Common myeloid progenitor, CD34-positive (primary cell): ENCODE measurements at places on chromosomes 11 and 22.
A peak's percentile ranks its signal among the peaks of the same experiment; 100 is the strongest.

- H3K27me3 ChIP-seq, result no peaks in the 10 kb centered on the region
- no peak overlapping the region for H3K27ac ChIP-seq
- peaks cover 18% of the 10 kb centered on the region for H3K4me1 ChIP-seq
- no peak overlapping the region for H3K4me3 ChIP-seq
- peak; percentile 51 for DNase-seq
- no peaks in the 10 kb centered on the region for H3K36me3 ChIP-seq
These were observed 24.4 kb downstream of the HORMAD2 start for GRCh38 chr22:30104501-30105156.

GRCh38 chr11:111766834-111767142 is 599 bp upstream of the PPP2R1B start:
- peaks cover 19% of the 10 kb centered on the region for H3K4me1 ChIP-seq
- no peaks in the 10 kb centered on the region for H3K27me3 ChIP-seq
- no peak for DNase-seq
- peak overlapping the region; percentile 96 for H3K4me3 ChIP-seq

DNA sequence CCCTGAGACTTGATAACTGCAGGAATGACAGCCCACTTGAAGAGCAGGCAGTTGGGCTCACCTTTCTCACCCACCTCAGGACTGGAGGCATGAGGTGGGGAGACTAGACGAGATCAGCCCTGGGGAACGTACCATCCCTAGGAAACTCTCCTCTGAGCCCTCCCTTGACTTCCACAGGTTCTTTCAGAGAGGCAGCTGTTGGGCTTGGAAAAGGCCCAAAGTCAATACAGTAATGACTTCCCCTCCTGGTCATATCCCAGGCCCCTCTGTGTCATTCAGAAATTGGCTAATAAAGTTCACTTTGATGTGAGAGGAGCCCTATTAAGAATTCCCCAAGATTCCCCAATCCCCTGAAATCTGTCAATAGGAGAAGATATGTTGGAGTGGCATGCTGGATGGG is 5.8 kb upstream of the NECTIN1 start:
- peaks cover 2% of the 10 kb centered on the region for H3K27me3 ChIP-seq
- no peak overlapping the region for H3K4me3 ChIP-seq
- H3K4me1 ChIP-seq, result peaks cover 3% of the 10 kb centered on the region
- H3K36me3 ChIP-seq, result no peaks in the 10 kb centered on the region
- no peak overlapping the region for H3K27ac ChIP-seq
- DNase-seq, result no peak

DNA sequence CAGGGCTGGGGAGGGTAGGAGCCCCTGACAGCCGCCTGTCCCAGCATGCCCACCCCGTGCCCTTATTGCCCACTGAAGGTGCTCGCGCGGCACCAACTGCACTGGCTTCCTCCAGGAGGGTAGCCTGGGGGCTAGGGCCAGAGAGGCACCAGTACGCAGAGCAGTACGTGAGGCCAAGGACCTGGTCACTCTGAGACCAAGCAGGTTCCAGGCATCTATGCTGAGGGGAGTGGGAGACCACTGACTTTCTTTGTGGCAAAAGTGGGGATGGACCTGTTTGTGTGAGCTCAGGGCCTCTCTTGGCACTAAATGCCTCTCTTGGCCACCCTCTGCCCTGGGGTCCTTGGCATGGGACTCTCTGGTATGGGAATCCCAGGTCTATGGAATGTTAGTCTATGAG is 10.8 kb downstream of the GP1BB start:
- no peaks in the 10 kb centered on the region for H3K27me3 ChIP-seq
- no peak overlapping the region for H3K27ac ChIP-seq
- no peak overlapping the region for H3K4me3 ChIP-seq
- H3K36me3 ChIP-seq, result no peaks in the 10 kb centered on the region
- H3K4me1 ChIP-seq, result no peaks in the 10 kb centered on the region
